Stimulated activated CD4-positive, alpha-beta T cell treated with anti-CD3 and anti-CD28 coated beads, Interleukin-2, amount 100 ng/mL, for 24 hours (primary cell): ENCODE measurements at places on chromosomes 11 and 22.

- no peak for DNase-seq
These were observed 54.6 kb downstream of the PRCP start for GRCh38 chr11:82845356-82846353.

- DNase-seq = no peak
These were observed 120.4 kb downstream of the CCDC34 start for GRCh38 chr11:27242591-27242990.

DNA sequence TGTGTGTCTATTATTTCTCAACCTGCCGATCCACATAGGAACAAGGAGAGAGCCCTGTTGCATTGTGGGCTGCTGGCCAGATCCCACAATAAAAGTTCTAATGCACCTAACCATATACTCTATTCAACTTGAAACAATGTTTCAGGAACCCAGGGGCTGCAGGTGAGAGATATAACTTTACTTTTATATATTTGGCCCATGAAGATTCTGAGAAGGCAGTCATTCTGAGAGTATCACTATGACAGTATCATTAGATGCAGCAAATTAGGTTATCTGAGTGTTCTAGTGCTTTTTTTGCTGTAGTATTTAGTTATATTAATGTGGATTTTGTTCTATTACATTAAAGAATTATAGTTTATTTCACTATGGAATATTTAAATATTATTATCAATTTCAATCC, 655.1 kb upstream of the ARHGAP42 start:
- DNase-seq = no peak

GRCh38 chr11:39668640-39669039, 1790.8 kb downstream of the LRRC4C start:
- no peak for DNase-seq

DNA sequence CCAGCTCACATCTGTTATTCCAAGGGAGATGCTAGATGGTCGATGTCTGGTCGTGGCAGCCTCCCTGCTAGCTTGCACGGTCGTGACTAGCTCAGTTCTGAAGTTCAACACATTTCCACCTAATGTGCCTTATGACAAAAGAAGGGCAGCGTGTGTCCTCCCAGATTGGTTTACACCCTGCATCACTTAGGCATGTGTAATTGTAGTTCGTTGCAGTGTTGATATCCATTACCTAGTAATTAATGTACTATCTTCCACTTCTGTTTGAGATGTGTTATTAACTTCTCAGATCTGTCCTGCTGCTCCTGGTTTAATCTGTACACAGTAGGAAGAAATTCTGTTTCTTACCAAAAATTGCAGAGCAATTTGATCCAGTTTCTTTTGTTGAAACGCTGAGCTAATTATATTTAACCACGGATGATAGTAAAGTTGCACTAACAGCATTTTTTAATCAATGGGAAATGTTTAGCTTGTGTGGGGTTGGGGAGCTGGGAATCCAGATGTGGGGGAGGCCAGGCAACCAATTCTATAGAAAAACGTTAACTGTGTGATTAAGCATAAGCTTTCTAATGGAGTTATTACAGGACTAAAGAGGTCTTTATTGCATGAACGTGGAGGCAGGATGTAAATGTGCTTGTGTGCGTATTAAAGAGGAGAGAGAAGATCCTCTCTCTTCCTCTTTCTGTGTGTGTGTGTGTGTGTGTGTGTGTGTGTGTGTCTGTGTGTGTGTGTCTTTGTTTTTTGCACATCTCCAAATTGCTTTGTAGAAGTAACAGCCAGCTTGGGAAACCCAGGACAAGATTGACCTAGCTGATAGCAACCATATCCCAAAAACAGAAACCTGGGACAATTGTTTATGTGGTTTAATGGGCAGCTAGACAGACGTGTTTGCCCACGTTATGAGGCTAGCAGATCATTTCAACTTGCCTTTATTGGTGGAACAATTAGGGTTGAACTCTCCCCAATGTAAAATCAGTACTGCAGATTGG, 145.7 kb upstream of the TTC12 start:
- no peak for DNase-seq

DNA sequence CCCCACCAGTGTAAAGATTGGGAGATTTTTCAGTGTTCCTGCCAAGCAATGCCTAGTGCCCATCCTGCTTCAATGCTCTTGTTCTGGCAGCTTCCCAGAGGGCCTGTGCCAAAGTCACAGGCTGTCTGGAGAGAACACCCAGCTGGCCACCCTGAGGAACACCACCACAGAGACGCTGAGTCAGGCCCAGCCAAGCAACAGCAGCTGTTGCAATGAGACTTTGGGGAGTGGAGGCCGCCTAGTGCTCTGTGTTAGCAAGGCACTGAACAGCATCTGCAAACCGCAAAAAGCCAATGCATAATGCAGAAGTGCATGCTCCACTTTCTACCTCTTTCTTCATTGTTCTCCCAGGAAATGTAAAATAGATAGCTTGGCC, 168.1 kb downstream of the NXPE2 start:
- DNase-seq = no peak

DNA sequence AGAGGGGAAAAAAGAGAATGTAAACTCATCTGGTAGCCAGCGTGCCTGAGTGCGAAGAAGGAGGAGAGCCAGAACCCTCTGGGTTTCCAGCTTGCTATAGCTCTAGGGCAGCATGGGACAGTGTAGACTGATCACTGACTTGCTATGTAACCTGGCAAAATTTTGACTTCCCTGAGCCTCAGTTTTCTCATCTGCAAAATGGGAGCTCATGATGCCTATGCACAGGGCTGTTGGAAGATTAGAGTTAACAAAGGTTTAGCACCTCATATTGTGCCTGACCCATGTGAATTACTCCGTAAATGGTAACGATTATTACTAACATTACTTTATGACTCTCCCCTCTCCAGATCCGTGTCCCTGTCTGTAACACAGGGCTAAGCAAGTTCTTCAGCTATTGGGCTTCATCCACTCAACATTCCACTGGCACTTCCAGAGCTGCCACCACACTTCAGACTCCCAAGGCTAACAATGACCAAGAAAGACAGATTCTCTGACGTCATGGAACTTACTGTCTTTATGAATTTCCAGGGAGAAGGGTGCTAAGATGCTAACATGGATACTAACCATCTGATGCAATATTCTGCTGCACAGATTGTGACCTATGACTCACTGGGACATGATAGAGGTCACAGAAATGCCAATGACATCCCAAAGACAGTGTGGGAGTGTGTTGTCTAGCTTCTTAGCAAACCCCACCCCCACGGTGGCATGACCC, 195.2 kb downstream of the TRIM29 start:
- no peak for DNase-seq

- no peak for DNase-seq
These were observed 37.5 kb downstream of the ARFGAP3 start for GRCh38 chr22:42819412-42820044.

GRCh38 chr11:88327061-88327460, 10.5 kb downstream of the CTSC start:
- DNase-seq = no peak

- DNase-seq = no peak
These were observed 8.7 kb downstream of the PRR5 start for GRCh38 chr22:44710474-44711240.

- DNase-seq = no peak
These were observed 17.5 kb downstream of the PDGFD start for GRCh38 chr11:104146421-104146820.

- no peak for DNase-seq
These were observed 100.0 kb downstream of the PAX6 start for GRCh38 chr11:31711137-31711536.

- no peak for DNase-seq
These were observed 108.3 kb upstream of the SESN3 start for GRCh38 chr11:95339086-95339901.

DNA sequence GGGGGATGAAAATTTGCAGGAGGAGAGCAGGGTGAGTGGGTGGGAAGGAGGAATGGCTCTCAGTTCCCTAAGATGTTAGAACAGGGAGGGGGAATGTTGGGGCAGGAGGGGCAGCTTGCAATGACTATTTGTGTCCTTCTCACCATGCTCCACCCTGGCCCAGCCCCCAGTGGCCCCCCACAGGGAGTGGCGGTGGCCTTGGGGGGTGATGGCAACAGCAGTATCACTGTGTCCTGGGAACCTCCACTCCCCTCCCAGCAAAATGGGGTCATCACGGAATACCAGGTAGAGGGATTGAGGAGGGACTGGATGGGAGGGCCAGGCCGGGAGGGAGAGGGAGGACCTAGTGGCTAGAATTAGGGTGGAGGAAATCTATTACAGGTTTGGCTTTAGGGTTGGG, 10.2 kb downstream of the ROBO3 start:
- DNase-seq = no peak

DNA sequence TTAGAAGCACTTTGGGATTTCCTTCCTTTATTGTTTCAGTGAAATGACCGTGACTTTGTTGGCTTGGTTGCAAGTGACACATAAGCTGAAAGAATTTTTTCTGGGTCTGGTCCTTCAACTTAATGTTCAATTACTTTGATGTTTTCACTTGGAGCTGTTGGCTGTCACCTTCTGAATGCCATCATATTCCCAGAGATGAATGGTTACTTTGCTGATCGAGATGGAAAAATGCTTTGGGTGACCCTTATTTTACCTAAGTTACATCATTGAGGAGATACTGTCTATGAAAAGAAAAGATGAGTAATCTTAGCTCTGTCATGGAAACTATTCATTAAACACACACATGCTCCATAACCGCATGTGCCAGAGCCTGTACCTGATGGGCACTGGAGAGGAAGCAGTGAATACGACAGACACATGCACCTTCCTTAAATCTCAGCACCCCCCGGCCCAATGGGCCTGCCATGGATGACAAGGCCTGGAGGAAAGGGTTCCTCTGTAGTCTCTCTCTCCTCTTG, 76.9 kb downstream of the TENM4 start:
- DNase-seq = no peak

- peak; percentile 30 for DNase-seq
These were observed 726 bp downstream of the ST3GAL4 start for GRCh38 chr11:126355926-126356897.

- no peak for DNase-seq
These were observed 47.8 kb upstream of the PTPRJ start for GRCh38 chr11:47932544-47932943.

DNA sequence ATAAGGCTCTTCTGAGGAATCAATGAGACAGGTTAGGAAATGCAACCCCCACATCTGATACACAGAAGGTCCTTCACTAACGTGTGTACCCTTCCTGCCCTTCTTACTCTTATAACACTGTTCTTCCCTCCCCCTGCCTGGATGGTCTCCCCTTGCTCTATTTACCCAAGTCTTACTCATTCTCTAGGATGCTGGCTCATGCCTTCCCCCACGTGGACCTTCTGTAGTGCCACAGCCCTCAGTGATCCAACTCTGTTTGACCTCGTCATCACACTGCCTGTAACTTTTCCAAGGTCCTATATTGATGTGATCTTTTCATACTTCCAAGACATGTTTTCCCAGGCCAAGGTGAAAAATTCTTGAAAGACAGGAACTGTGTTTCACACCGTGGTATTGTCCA, 79.8 kb downstream of the C11orf58 start:
- DNase-seq = no peak

DNA sequence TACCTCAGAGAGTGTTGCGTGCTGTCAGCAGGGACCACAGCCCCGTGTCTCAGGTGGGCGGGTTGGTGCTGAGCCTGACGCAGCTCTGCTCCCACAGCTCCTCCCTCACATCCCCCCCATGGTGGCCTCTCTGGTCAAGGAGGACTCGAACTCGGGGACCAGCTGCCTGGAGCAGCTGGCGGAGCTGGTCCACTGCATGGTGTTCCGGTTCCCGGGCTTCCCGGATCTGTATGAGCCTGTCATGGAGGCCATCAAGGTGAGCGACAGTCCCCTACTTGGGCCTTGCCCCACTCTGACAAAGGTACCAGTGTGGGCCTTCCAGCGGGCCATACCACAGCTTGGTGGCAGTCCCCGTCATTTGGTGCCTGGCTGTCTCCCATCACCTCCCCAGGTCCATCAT, 11.8 kb downstream of the USP35 start:
- no peak for DNase-seq
